ENCODE measurements at places on chromosomes 2 and 18.

DNA sequence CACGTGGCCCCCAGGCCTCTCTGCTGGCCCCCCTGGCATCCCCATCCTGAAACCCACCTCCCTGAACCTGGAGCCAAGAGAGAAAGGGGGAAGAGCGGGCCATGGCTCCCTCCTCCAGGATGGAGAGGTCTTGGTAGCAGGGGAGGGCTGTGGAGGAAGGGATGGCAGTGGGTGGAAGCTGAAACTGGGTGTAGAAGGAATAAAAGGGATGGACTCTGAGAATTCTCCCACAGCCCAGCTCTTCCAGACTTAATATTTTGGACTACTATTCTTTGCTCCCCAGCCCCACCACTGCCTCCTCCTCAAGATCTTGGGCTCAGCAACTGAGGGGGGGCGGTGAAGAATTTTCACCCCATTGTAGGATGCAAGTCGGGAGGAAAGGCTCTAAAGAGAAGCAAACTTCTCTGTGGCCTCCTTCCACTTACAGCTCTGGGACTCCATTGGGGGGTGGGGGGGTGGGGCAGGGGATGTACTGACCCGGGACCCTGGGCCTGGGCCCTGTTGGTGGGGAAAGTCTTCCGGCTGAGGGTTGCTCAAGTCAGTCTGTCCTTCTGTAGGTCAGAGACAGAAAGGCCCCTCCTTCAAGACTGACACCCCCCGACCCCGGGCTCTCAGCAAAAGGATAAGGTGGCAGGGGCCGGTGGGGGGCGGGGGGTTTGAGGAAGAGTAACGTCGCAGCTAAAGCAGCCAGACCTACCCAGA lies 501 bp downstream of the TNS1 start:
- DNase-seq = no peak

DNA sequence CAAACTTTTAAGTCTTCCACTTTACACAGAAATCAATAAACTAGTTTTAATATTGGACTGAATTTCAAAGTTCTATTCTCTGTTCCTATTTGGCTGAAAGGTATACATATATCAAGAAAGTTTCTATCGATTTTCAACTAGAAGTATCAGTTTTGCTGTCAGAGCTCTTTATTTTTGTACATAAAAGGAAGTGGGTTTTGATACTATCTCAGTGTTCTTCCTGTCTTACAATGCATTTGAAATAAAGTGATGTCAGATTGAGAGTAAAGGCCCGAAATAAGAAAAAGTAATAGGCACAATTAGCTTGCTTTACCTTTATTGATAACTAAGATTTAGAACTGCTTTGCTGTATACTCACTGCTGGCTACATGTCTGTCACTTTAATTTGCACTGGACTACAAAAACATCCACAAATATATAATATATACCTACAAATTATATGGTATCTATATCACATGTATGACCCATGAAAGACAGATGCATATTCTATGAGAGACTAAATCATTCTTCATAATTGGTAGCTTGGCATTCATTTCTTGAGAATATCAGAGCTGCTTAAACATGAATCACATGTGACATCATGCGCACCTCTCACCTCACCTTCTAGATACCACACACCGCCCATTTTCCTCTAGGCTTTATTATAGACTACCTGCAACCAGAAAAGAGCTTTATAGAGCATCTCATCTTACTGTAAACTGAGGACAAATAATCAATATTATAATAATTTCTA lies 83.6 kb downstream of the ASXL2 start:
- DNase-seq = no peak

DNA sequence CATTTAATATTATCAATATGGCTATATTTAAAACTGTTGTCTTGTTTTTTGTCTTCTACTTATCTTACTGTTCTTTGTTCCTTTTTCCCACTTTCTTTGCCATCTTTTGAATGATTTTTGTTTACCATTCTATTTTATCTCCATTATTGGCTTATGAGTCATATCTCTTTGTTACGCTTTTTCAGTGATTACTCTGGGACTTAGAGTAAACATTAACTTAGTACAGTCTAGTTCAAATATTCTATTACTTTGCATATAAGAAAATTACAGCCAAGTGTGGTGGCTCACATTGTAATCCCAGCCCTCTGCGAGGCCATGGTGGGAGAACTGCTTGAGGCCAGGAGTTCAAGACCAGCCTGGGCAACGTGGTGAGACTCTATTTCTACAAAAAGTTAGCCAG lies 26.1 kb downstream of the ADCY3 start:
- DNase-seq = no peak

DNA sequence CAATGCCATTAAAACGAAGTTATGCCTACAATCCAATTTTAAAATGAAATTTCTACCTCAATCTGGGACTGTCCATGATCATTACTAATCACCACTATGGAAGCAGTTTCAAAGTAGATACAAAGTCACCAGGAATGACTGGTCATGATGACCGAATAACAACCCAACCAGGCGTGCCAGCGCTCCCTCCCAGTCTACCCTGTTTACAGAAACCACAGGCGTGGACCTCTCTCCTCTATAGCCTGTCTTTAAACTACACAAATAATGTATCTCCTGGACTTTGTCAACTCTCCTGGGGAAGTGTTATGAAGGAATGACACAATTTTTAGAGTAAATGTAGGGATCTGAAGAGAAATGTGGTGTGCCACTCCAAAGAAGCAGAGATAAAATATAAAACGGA lies 150.2 kb downstream of the SRBD1 start:
- no peak for DNase-seq

GRCh38 chr18:46950064-46950656 lies 32.8 kb downstream of the KATNAL2 start:
- no peak for DNase-seq

Data from GDM1 (cell line).